Glomerular endothelial cell (primary cell): ENCODE measurements at places on chromosomes 2 and 18. TPM values are rescaled to one million over a fixed set of nuclear protein-coding genes. Genes with fewer than 3 reads are reported as not detected.

CCNT2 gene
- 14.4 and 22.5 TPM in 2 replicates for total RNA-seq

- no peak for DNase-seq
Measured at GRCh38 chr2:239596253-239596652, 195.4 kb upstream of the HDAC4 start.

- no peak for DNase-seq
Measured at GRCh38 chr2:31168291-31168690, 30.1 kb upstream of the GALNT14 start.

GRCh38 chr18:46393230-46393629, 263.8 kb downstream of the LOXHD1 start:
- no peak for DNase-seq

SNTG2 gene
- 1.5 TPM in 1 of 2 replicates, not detected in the other for total RNA-seq

RPRM gene
- total RNA-seq = not detected in 2 replicates

DNA sequence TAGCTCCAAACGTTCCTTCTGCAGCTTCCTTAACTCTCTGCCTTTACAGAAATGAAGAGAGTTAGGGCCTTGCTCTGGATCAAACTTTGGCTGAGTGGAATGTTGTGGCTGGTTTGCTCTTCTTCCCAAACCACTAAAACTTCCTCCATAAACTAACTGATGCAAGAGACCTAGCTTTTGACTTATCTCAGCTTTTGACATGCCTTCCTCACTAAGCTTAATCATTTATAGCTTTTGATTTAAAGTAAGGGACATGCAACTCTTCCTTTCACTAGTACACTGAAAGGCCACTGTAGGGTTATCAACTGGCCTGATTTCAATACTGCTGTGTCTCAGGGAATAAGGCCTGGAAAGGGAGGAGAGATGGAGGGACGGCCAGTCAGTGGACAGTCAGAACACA, 8.3 kb downstream of the PXDN start:
- DNase-seq = no peak

DNA sequence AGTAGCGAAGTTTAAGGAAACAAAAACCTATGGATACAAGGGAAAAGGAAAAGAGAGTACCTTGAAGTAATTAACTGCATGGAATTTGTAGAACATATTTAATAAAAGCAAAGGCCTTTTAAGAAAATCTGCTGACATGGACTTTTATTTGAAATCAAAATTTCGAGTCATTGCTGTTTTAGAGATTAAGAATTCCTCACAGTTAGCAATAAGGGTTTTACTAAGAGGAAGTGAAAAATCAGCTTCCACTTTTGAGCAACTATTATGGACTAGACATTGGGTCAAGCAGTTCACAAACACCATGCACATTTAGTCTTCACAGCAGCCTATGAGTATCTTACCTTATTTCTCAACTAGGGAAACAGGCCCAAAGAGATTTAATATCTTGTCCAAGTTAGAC, 876.3 kb downstream of the BCL11A start:
- no peak for DNase-seq

PLEKHH2 gene
- 1.6 and 5.7 TPM in 2 replicates for total RNA-seq

RAB17 gene
- total RNA-seq = 0.39 and 1.5 TPM in 2 replicates

KCNG3 gene
- 0.06 TPM in 1 of 2 replicates, not detected in the other for total RNA-seq

KATNAL2 gene
- total RNA-seq = 1.6 and 2.4 TPM in 2 replicates

SP110 gene
- total RNA-seq = 20.5 and 25.7 TPM in 2 replicates

UGT1A5 gene
- total RNA-seq = not detected in 2 replicates

- DNase-seq = no peak
Measured at GRCh38 chr2:179344280-179344964, 79.8 kb upstream of the SESTD1 start.

ARHGAP28 gene
- total RNA-seq = 6.9 and 16.5 TPM in 2 replicates
